Prostate gland (tissue), 2 donors: ENCODE measurements at places on chromosomes 7 and 10. TPM values are rescaled to one million over a fixed set of nuclear protein-coding genes. Genes with fewer than 3 reads are reported as not detected.

DNA sequence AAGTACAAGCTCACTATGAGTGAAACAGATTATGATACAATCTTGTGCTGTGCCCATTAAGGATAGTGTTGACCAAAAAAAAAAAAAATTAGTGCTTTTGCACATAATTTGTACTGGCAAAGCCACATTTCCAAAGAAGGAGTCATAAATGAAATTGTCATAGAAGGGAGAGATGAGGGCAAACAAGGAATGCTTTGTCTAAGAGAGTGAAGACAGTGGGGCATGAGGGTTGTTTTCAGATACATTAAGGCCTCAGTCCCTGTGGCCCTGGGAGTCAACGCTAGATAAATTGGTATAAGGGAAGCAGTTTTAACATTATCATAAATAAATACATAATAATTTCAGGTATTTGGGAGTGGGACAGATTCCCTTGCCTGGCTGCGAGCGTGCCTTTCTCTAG, 267.5 kb upstream of the PRKCQ start:
- no peaks in the 10 kb centered on the region for H3K27me3 ChIP-seq
- DNase-seq: no peak
- no peak overlapping the region for H3K4me3 ChIP-seq
- H3K27ac ChIP-seq: no peak overlapping the region
- no peaks in the 10 kb centered on the region for H3K4me1 ChIP-seq

- H3K36me3 ChIP-seq: no peaks in the 10 kb centered on the region
- no peaks in the 10 kb centered on the region for H3K4me1 ChIP-seq
- H3K27ac ChIP-seq: no peak overlapping the region
- no peak overlapping the region for H3K4me3 ChIP-seq
- DNase-seq: no peak
- H3K27me3 ChIP-seq: no peaks in the 10 kb centered on the region
Measured at GRCh38 chr10:129814681-129815646, 149.1 kb downstream of the EBF3 start.

DNA sequence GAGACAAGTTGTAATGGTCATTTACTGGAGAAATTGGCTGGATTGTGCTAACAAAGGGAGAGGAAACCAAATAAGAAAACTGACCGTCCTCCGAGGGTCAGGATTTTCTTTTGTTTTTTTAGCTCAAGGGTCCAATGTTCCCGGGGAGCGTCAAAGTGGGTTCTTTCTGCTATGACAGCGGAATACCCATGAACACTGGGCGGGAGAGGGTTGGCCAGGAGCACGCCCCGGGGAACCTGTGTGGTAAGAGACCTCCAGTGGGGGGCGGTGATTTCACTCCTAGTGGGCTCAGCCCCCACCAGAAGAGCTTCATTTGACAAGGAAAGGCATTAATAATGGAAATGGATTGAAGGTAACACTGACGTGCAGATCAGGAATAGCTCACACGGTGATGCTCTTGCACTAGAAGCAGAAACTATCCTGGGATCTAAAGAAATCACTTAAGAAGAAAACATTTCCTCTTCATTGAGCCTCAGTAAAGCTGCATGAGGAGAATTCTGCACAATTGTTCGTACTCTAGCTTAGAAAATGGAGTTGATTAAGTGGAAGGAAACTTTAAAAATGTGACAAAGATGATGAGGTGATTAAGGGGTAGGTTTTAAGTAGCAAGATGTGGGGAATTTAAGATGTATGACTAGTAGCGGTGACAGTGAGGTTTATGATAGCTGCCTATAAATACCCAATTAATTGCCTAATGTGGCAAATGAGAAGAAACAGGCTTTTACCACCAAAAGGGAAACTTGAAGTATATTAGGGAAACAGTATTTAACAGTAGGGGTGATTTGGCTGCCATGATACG, 627.2 kb downstream of the SUGCT start:
- H3K4me3 ChIP-seq: no peak overlapping the region
- no peaks in the 10 kb centered on the region for H3K36me3 ChIP-seq
- no peaks in the 10 kb centered on the region for H3K4me1 ChIP-seq
- no peaks in the 10 kb centered on the region for H3K27me3 ChIP-seq
- DNase-seq: no peak
- H3K27ac ChIP-seq: no peak overlapping the region

Gene SPDYE11
- not detected for total RNA-seq

GRCh38 chr10:4301291-4302045, 516.5 kb upstream of the KLF6 start:
- no peak overlapping the region for H3K4me3 ChIP-seq
- H3K36me3 ChIP-seq: no peaks in the 10 kb centered on the region
- H3K27ac ChIP-seq: no peak overlapping the region

- H3K27ac ChIP-seq: no peak overlapping the region
- no peaks in the 10 kb centered on the region for H3K36me3 ChIP-seq
- H3K4me1 ChIP-seq: no peaks in the 10 kb centered on the region
- H3K27me3 ChIP-seq: no peaks in the 10 kb centered on the region
- peak; percentile 74 for DNase-seq
Measured at GRCh38 chr10:3197348-3198003, 24.9 kb upstream of the PITRM1 start.

DNA sequence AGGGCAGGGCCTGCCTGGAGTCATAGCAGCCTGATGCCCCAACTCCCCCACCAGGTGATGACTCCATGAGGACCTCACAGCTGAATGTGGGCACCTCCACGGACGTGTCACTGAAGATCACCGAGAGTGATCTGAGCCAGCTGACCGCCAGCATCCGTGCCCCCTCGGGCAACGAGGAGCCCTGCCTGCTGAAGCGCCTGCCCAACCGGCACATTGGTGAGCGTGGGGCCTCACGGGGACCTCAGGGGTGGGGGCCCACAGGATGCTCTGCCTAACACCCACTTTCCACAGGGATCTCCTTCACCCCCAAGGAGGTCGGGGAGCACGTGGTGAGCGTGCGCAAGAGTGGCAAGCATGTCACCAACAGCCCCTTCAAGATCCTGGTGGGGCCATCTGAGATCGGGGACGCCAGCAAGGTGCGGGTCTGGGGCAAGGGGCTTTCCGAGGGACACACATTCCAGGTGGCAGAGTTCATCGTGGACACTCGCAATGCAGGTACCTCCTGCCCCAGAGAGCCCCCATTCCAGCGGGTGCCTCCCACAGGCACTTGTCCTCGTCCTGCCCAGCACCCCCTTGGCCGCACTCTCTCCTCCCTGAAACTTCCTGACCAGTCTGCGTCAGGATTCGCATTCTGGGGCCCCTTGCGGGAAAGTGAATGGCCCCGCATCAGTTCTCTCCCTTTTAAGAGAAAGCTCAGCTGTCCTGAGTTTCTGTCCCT, 10.0 kb upstream of the ATP6V1F start:
- no peak for DNase-seq
- no peak overlapping the region for H3K4me3 ChIP-seq
- H3K27me3 ChIP-seq: no peaks in the 10 kb centered on the region
- no peaks in the 10 kb centered on the region for H3K4me1 ChIP-seq
- no peak overlapping the region for H3K27ac ChIP-seq

Gene LRRN3
- total RNA-seq: 41.5 TPM

GRCh38 chr10:89643431-89643811, 1.6 kb downstream of the PANK1 start:
- no peaks in the 10 kb centered on the region for H3K36me3 ChIP-seq
- no peak for DNase-seq
- peak overlapping the region; percentile 64 for H3K4me3 ChIP-seq
- no peak overlapping the region for H3K27ac ChIP-seq
- no peaks in the 10 kb centered on the region for H3K4me1 ChIP-seq

DNA sequence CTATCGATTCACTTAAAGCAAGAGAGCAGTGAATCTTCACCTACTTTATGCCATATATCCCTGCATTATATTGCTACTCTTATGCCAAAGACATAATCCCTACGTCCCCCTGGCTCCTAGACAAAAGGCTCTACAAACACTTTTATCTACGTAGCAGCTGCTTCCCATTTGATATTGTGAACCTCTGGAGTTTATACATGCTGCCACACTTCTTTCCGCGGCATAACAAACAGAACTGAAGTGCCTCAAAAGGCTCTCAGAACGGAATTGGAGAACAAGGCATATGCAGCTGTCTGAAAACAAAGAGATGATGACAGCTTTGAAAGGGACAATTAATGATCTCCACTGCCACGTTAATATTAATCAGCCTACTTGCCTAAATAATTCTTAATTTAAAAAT, 985.6 kb upstream of the LRRN3 start:
- H3K27ac ChIP-seq: no peak overlapping the region
- H3K4me1 ChIP-seq: no peaks in the 10 kb centered on the region
- H3K36me3 ChIP-seq: no peaks in the 10 kb centered on the region

GRCh38 chr10:69460576-69461242, 9.4 kb downstream of the TSPAN15 start:
- DNase-seq: no peak
- H3K36me3 ChIP-seq: no peaks in the 10 kb centered on the region
- no peak overlapping the region for H3K27ac ChIP-seq

GRCh38 chr10:69897432-69897831, 95.7 kb downstream of the COL13A1 start:
- no peak overlapping the region for H3K4me3 ChIP-seq
- DNase-seq: no peak
- no peak overlapping the region for H3K27ac ChIP-seq
- no peaks in the 10 kb centered on the region for H3K4me1 ChIP-seq
- H3K27me3 ChIP-seq: no peaks in the 10 kb centered on the region

Gene LIPK
- total RNA-seq: not detected

Gene DEPP1
- total RNA-seq: 27.2 TPM

Gene ADIRF
- total RNA-seq: 128 TPM

- no peaks in the 10 kb centered on the region for H3K4me1 ChIP-seq
- no peaks in the 10 kb centered on the region for H3K36me3 ChIP-seq
- H3K27ac ChIP-seq: no peak overlapping the region
Measured at GRCh38 chr7:44433255-44434022, 57.0 kb downstream of the NUDCD3 start.

DNA sequence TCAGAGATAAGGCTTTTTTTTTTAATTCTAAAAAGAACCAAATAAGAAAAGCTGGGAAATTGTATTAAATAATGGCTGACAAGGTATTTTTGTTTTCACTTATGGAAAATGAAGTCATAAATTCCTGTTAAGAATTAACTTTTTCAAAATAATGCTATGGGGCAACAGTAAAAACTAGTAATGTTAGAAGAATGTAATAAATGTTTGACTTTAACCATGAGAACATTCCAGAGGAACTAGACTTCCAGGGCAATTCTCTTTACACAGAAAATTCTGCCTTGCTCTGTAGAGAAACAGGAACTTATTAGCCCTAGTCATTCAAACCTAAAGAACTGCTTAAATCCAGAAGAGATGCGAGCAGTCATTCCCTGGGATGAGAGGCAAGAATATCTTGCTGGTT, 571.1 kb downstream of the IPMK start:
- no peak overlapping the region for H3K27ac ChIP-seq
- no peak overlapping the region for H3K4me3 ChIP-seq
- no peaks in the 10 kb centered on the region for H3K36me3 ChIP-seq
- no peaks in the 10 kb centered on the region for H3K4me1 ChIP-seq
- DNase-seq: no peak

DNA sequence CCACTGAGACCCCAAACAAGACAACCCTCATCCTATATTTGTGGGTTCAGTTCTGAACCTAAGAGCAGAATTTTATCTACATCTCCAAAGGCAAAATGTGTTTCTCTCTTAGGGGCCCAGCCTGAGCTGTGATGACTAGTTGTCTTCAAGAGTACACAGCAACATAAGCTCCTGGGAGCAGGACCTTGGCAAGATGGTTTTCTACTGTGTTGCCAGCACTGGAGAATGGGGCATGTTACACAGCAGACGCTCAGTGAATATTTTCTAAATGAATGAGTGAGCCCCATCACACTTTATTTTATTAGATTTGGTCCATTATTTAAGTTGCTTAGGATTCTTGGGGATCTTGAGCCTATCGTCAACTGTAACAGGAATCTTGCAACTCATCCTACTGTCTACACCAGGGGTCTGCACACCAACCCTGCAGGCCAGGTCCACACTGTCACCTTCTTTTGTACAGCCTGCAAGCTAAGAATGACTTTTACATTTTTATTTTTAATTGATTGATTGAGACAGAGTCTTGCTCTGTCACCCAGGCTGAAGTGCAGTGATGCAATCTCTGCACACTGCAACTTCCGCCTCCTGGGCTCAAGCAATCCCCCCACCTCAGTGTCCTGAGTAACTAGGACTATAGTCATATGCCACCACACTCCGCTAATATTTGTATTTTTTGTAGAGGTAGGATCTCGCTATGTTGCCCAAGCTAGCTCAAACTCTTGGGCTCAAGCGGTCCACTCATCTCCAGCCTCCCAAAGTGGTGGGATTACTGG, 347.1 kb downstream of the FGFR2 start:
- no peak overlapping the region for H3K27ac ChIP-seq
- no peak for DNase-seq
- no peaks in the 10 kb centered on the region for H3K27me3 ChIP-seq
- H3K4me1 ChIP-seq: peaks cover 2% of the 10 kb centered on the region
- H3K36me3 ChIP-seq: no peaks in the 10 kb centered on the region
- H3K4me3 ChIP-seq: no peak overlapping the region

- no peak overlapping the region for H3K27ac ChIP-seq
- no peak overlapping the region for H3K4me3 ChIP-seq
- H3K27me3 ChIP-seq: no peaks in the 10 kb centered on the region
Measured at GRCh38 chr7:68800316-68800715, 798.0 kb upstream of the AUTS2 start.

Gene SEMA3E
- 2.6 TPM for total RNA-seq

- no peaks in the 10 kb centered on the region for H3K36me3 ChIP-seq
- H3K4me1 ChIP-seq: no peaks in the 10 kb centered on the region
- no peaks in the 10 kb centered on the region for H3K27me3 ChIP-seq
- no peak overlapping the region for H3K27ac ChIP-seq
- H3K4me3 ChIP-seq: no peak overlapping the region
Measured at GRCh38 chr10:106765241-106765754, 399.2 kb downstream of the SORCS1 start.
